ENCODE measurements at places on chromosomes 5 and 9. TPM values are rescaled to one million over a fixed set of nuclear protein-coding genes. Genes with fewer than 3 reads are reported as not detected.

The CCDC192 gene
- polyA plus RNA-seq, result 1.1 TPM

The PCDHGB3 gene
- 2.6 TPM for polyA plus RNA-seq

The AK8 gene
- polyA plus RNA-seq, result 4.5 TPM

The SPATA31C1 gene
- polyA plus RNA-seq, result 0.62 TPM

The TAF11L9 gene
- polyA plus RNA-seq, result not detected

The RFESD gene
- polyA plus RNA-seq, result 4.6 TPM

The ZNF608 gene
- 71.9 TPM for polyA plus RNA-seq

The FOXI1 gene
- polyA plus RNA-seq, result 5.2 TPM

Measured in renal pelvis (tissue), 12 donors.